ENCODE measurements at places on chromosomes 3 and 15. TPM values are rescaled to one million over a fixed set of nuclear protein-coding genes. Genes with fewer than 3 reads are reported as not detected.

GRCh38 chr3:105950881-105951600 is 82.2 kb upstream of the CBLB start:
- DNase-seq: no peak

The P2RY14 gene
- 5.3 TPM for total RNA-seq

The ANKRD34C gene
- 0.14 TPM for total RNA-seq

- no peak for DNase-seq
Observed at GRCh38 chr15:26109203-26109602, 246.1 kb upstream of the ATP10A start.

GRCh38 chr3:9912294-9912935 is 4.5 kb upstream of the IL17RC start:
- DNase-seq: no peak

DNA sequence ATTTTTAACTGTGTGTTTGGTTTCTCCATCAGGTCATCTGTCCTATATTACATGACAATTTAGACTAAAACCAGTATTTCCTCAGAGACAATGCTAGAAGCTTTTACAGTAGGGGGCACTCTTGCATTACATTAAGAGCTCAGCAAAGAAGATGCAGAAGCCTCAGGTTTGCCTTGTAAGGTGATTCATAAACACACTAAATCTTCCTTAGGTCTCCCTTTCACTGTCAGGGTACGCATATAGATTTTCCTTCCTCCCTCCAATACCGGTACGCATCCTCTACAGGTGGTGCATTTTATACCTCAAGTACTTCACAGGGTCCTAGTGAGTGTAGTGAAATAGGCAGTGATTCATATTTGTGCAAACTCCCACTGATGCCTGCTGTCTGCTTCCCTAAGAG is 46.5 kb downstream of the CD86 start:
- no peak for DNase-seq

DNA sequence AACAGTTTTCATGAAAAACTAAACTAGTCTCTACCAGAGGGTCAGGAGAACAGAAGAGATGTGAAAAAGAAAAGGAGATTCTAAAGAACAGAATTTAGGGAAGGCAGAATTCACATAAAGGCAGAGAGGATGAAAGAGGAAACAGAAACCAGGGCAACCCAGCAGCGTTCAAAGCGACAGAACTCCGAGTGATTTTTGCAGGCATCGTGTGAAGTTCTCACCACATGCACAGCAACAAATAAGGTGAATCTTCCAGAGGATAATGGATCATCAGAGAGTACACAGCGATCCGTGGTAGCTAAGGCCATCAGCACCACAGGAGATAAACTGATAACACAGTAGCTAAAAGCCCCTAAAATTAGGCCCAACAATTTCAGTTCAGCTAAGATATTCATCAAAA is 250.8 kb upstream of the THBS1 start:
- DNase-seq: no peak

GRCh38 chr3:119295816-119296726 is 1.9 kb downstream of the ARHGAP31 start:
- no peak for DNase-seq

DNA sequence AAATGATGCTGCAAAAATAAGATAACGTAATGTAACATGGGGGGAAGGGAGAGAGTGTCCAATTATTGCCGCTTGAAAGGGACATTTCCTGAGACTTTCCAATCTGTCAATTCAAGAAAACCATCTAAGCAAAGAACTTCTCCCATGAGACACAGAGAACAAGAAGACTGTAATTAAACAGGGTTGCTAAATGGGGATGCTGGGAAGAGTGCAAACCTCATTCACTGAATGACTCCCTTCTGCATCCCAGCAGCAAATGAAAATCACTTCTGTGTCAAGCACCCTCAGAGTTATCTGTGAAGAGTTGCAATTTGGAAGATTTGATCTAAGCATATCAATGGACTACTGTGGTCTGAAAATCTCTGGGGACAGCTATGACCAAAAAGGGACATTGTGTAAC is 3.6 kb downstream of the RFT1 start:
- no peak for DNase-seq

DNA sequence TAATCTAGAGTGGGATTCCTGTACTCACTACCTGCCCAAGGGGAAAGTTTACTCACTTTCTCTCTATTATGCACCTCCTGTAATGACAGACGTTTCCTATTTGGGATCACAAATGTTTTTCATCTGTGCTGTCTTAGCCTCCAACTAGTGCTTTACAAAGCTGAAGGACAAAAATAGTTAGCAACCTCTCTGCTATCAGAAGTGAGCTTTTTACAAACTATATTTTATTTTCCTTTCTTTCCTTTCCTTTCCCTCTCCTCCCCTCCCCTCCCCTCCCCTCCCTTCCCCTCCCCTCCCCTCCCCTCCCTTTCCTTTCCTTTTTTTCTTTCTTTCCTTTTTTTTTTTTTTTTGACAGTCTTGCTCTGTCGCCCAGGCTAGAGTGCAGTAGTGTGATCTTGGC is 130.8 kb downstream of the UNC13C start:
- DNase-seq: no peak

GRCh38 chr3:20008646-20009045 is 3.4 kb downstream of the PP2D1 start:
- no peak for DNase-seq

GRCh38 chr15:101357885-101358284 is 62.8 kb upstream of the SNRPA1 start:
- DNase-seq: no peak

DNA sequence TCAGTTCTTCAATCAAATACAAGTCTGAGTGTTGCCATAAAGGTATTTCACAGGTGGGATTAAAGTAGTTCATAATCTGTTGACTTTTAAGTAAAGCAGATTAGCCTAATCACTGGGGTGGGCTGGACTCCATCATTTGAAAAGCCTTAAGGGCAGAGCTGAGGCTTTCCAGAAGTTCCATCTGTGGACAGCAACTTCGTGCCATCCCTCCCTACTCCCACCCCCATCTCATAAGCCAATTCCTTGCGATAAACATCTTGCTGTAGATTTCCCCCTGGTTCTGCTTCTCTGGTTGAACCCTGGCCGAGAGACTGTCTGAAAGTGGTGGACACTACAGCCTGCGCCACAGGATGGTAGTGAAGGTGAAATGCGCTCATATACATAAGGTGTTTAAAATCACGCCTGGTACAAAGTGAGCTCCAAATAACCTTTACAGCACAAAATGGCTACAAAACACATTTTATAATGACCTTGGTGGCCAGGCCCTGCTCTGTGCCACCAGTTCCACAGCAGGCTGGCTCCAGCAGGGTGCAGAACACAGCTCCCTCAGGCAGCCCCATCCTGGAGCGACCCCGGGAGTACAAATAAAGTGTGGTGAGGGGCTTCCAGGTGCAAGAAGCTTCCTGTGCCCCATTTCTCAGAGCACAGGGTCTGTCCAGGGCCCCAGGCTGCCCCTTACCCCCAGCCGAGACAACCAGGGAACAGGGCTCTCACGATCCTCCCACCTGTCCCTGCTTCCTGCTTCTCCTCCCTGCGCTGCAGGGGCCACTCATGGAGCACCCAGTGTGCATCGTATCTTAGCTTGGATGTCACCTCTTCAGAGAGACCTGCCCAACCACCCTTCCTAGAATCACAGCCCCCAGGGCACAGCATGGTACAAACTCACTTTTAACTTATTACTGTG is 25.8 kb upstream of the GATA2 start:
- no peak for DNase-seq
